Glutamatergic neuron (in vitro differentiated cells): ENCODE measurements at places on chromosomes 7 and 10. TPM values are rescaled to one million over a fixed set of nuclear protein-coding genes. Genes with fewer than 3 reads are reported as not detected.
A peak's percentile ranks its signal among the peaks of the same experiment; 100 is the strongest.

Gene SP8
- not detected for total RNA-seq

Gene CCDC126
- total RNA-seq: 17.4 TPM

Gene CACNA2D1
- 258 TPM for total RNA-seq

Gene PON3
- not detected for total RNA-seq

Gene PARD3
- total RNA-seq: 22.9 TPM

Gene PALD1
- 15.5 TPM for total RNA-seq

Gene CFAP46
- 5.2 TPM for total RNA-seq

DNA sequence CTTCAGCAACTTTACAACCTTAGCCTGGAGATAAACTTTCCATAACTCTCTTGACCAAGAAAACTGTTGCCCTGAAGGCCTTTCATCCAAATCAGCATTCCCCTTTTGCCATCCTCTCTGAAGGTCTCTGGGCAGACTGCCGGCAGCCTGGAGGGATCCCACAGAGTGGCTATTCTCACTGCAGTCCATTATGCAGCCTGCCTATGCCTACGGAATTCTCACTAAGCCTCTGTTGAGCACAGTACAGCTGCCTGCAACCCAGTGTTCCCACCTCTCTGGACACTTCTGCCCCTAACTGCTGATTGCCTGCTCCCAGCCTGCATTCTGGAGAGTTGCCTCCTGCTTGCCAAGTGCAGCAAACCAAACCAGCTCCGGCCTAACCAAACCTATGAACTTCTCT, 548.9 kb upstream of the STEAP1 start:
- peaks cover 3% of the 10 kb centered on the region for H3K27me3 ChIP-seq
- no peak overlapping the region for H3K4me3 ChIP-seq
- no peak for DNase-seq
- H3K27ac ChIP-seq: no peak overlapping the region

GRCh38 chr7:107169120-107170050, 582 bp downstream of the HBP1 start:
- peaks cover 9% of the 10 kb centered on the region for H3K4me1 ChIP-seq
- DNase-seq: peak; percentile 93
- H3K36me3 ChIP-seq: no peaks in the 10 kb centered on the region
- peak overlapping the region; percentile 95 for H3K4me3 ChIP-seq
- H3K27ac ChIP-seq: peak overlapping the region; percentile 95
- peaks cover 12% of the 10 kb centered on the region for H3K27me3 ChIP-seq

GRCh38 chr7:34048445-34048844, 143.1 kb downstream of the BMPER start:
- no peaks in the 10 kb centered on the region for H3K27me3 ChIP-seq
- no peak overlapping the region for H3K4me3 ChIP-seq
- no peak for DNase-seq
- no peaks in the 10 kb centered on the region for H3K36me3 ChIP-seq

DNA sequence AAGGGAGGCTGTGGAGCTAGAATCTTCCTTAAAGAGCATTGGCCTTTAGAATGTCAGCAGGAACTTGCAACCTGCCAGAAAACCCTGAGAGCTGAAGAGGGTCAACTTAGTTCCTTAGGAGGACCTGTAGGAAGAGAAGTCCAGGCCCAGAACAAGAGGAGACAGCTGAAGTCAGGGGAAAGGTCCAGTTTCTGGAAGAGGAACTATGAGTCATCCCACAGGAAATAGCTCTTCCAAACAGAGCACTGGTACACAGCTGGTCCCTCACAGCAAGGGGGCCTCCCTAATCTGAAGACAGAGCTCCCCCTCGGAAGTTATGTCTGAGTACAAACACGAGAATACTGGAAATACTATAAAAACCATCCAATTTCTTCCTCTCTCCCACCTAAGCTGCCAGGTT, 98.9 kb downstream of the HERPUD2 start:
- no peaks in the 10 kb centered on the region for H3K27me3 ChIP-seq
- DNase-seq: no peak
- no peak overlapping the region for H3K27ac ChIP-seq
- H3K36me3 ChIP-seq: no peaks in the 10 kb centered on the region
- H3K4me3 ChIP-seq: no peak overlapping the region
- no peaks in the 10 kb centered on the region for H3K4me1 ChIP-seq

DNA sequence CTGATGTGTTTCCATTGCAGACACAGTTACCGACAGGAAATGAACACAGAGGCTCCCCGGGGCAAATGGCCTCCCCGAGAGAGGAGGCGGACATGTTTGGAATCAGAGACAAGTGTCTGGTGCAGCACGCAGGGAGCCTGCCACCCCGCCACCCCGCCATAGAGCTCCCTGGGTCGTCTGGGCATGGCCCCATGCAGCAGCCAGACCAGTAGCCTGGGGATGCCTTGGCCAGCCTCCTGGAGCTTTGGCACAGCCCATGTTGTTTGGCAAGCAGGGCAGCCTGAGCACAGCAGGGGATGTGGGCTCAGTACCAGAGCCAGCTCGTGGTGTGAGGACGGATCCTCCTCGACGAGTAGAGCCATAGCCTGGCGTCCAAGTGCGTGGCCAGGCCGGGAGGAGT, 80.8 kb downstream of the NKX6-2 start:
- peaks cover 10% of the 10 kb centered on the region for H3K36me3 ChIP-seq
- peaks cover 4% of the 10 kb centered on the region for H3K4me1 ChIP-seq
- DNase-seq: no peak
- no peak overlapping the region for H3K4me3 ChIP-seq
- H3K27ac ChIP-seq: no peak overlapping the region

DNA sequence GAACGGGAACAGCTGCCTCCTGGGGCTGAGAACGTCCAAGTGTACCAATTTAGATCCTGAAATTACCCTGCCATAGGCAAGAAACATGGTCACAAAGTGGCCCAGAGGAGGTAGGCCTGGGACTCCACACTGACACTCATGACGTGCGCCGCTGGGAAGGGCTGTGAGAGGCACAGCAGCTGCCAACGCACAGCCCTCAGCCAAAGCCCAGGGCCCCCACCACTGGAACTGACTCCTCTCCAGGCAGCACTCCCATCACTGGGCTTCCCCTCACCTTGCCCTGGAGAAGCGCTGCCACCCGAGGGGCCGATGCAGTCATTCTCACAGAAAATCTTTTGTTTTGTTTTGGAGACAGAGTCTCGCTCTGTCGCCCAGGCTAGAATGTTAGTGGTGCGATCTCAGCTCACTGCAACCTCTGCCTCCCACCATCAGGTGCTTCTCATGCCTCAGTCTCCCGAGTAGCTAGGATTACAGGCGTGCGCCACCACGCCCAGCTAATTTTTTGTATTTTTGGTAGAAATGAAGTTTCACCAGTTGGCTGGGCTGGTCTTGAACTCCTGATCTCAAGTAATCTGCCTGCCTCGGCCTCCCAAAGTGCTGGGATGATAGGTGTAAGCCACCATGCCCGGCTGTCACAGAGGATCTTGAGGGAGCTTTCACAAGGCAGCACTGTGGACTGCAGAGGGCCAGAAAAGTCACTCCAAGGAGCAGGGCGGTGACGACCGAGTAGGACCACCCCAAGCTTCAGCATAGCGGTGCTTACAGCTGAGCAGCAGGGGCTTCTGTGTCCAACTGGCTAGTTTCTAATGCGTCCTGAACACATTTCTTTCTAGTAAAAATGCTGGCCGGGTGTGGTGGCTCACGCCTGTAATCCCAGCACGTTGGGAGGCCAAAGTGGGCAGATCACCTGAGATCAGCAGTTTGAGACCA, 13.5 kb downstream of the GUSB start:
- H3K36me3 ChIP-seq: peaks cover 4% of the 10 kb centered on the region
- H3K27me3 ChIP-seq: peaks cover 3% of the 10 kb centered on the region
- H3K4me1 ChIP-seq: no peaks in the 10 kb centered on the region
- no peak overlapping the region for H3K4me3 ChIP-seq

DNA sequence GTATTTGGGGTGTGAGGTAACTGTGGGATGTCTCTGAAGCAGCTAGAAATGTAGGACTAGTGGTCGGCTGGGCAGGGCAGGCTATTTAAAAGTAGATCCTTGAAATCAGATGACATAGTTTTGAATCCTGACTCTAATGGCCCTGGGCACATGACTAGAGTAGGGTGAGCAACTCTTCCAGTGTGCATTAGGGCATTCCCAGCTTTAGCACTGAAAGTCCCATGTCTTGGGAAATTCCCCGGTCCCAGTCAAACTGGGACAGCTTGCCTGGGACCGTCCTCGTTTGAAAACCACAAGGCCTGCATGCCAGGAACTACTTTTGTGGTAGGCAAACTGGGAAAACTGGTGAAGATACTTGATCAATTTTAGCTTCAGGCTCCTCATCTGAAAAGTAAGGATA, 255.3 kb downstream of the PTEN start:
- no peaks in the 10 kb centered on the region for H3K4me1 ChIP-seq
- DNase-seq: no peak
- no peaks in the 10 kb centered on the region for H3K36me3 ChIP-seq
- no peaks in the 10 kb centered on the region for H3K27me3 ChIP-seq

DNA sequence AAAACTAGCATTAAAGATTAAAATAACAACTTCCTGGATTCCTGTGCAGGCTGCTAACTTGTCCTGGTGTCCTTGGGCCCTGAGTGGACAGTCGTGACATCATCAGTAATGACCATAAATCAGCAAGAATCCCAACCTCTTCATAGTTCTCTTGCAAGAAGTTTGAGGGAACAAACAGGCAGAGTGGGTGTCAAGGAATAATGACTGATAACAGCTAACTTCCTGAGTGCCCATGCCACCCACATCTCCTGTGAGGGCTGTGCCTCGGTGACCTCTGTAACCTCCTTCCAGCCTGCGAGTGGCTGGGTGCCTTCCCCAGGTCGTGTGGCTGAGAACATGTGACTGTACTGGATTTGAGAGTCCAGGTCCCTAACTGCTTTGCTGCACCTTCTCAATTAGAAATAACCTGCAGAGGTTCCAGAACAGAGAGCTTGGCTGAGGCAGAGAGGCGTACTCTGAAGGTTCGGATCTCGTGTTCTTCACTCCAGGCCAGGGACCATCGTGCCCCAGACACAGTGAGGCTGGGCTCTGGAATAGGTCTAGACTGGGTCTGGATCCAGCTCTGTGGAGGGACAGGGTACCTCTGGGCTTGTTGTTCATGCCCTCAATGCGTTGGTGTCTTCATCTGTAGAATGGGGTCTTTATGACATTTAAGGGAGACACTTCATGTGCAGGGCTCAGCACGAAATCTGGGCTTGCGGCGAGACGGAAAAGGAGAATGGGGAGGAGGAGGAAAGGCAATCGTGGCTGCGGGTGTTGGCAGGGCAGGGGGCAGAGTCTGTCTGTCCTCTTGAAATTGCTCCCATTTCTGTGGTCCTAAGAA, 313.1 kb upstream of the ZNF32 start:
- H3K4me3 ChIP-seq: no peak overlapping the region
- H3K27me3 ChIP-seq: peaks cover 7% of the 10 kb centered on the region
- peaks cover 6% of the 10 kb centered on the region for H3K36me3 ChIP-seq
- DNase-seq: no peak

DNA sequence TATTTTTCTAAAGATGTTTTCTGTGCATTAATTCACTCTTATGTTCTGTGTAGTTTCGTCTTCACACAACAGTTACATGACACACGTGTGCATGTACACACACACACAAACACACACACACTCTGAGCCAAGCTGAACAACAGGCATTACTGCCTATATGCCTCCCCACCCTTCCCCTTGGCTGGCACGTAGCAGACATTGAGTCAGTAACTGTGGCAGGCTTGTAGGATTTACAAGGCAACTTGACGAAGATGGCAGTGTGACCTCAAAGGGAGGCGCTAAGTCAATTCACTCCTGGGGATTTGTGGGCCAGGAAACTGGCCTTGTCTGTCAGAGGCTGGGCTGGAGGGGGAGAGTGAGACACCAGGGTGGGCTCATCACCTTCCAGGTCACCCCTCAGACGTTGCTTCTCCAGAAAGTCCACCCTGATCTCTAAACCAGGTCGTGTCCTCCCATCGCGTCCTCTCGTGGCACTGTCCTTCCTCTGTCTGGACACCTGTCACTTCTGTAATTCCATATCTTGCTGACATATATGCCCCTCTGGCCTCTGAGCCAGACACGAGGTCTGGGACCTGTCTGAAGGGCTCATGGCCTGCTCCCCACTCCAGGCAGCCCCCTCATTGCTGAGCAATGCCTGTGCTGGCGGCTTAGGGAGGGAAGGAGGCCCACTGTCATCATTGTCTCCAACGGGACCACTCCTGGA, 41.1 kb upstream of the INPP5A start:
- H3K4me1 ChIP-seq: peaks cover 11% of the 10 kb centered on the region
- DNase-seq: no peak
- H3K27me3 ChIP-seq: peaks cover 6% of the 10 kb centered on the region
- no peaks in the 10 kb centered on the region for H3K36me3 ChIP-seq

- no peaks in the 10 kb centered on the region for H3K27me3 ChIP-seq
- H3K4me3 ChIP-seq: no peak overlapping the region
- no peaks in the 10 kb centered on the region for H3K4me1 ChIP-seq
- H3K36me3 ChIP-seq: no peaks in the 10 kb centered on the region
- no peak overlapping the region for H3K27ac ChIP-seq
Observed at GRCh38 chr7:47143339-47143738, 438.6 kb downstream of the TNS3 start.

DNA sequence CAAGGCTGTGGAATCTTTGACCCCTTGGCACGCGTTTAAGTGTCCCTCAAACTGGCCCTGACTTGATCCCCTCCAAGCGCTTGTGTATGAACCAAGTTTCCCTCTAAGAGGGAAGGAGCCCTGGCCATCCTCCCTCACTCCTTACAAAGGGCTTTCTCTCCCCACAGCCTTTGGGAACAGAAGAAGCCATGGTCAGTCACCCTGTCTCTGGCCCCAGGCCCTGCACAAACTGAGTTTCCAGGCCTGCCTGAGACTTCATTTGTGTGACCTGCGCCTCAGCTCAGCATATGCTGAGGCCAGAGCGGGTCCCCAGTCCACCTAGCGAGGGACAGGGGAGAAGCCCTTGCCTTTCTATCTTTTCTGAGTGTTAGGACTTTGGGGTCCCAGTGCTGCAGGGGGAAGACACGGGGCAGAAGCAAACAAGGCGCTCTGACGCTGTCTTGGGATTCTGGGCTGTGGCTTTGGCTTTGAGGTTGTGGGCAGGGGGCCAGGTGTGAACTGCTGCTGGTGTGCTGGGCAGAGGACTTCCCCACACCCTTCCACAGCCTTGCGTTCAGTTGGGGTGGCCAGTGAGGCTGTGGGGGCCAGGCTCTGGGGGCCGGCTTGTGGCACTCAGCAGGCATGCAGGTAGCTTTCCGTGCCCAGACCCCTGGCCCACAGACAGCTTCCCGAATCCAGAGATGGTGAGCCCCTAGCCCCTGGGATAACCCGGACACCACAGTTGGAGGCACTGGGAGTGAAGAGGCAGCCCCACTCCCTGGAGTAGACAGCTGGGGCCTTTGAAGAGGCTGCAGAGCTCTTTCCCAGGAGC, 1.5 kb downstream of the RET start:
- H3K27me3 ChIP-seq: peaks cover 22% of the 10 kb centered on the region
- H3K4me1 ChIP-seq: peaks cover 4% of the 10 kb centered on the region
- peak overlapping the region; percentile 62 for H3K27ac ChIP-seq
- H3K36me3 ChIP-seq: no peaks in the 10 kb centered on the region
- DNase-seq: no peak

GRCh38 chr7:65373608-65374351, at the start of gene ZNF92:
Gene ZNF92, plus strand, starts transcription at chr7:65373855. Its CDS starts 143 bp downstream, at chr7:65373998.
- H3K4me3 ChIP-seq: peak within 1 kb of the TSS; percentile 89
- peak; percentile 99 for DNase-seq
- H3K36me3 ChIP-seq: no peaks in the 10 kb centered on the region
- H3K4me1 ChIP-seq: peaks cover 11% of the 10 kb centered on the region
- H3K27me3 ChIP-seq: peaks cover 5% of the 10 kb centered on the region

- H3K27ac ChIP-seq: no peak overlapping the region
- no peak for DNase-seq
Observed at GRCh38 chr7:64884913-64885370, 18.1 kb upstream of the ZNF273 start.
